Fibroblast of skin of abdomen (primary cell): ENCODE measurements at places on chromosomes 3 and 15.
A peak's percentile ranks its signal among the peaks of the same experiment; 100 is the strongest.

DNA sequence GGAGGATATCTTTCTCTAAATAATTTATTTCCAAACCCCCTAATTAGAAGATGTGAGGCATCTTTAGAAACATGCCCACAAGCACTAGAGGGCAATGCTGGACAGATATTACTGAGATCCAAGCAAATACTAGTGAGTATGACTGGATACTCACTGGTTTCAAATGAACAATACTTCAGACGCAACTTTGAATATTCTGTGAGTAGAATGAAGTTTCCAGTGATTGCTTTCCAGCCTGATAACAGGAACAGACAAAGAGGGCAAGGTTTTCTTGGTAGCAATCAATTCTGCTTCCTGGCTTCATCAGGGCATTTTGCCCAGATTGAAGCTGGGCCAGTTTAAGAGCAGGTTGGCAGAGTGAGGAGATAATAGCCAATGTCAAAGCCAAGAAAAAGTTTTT, 442.6 kb upstream of the PDZRN3 start:
- peak; percentile 64 for DNase-seq

DNA sequence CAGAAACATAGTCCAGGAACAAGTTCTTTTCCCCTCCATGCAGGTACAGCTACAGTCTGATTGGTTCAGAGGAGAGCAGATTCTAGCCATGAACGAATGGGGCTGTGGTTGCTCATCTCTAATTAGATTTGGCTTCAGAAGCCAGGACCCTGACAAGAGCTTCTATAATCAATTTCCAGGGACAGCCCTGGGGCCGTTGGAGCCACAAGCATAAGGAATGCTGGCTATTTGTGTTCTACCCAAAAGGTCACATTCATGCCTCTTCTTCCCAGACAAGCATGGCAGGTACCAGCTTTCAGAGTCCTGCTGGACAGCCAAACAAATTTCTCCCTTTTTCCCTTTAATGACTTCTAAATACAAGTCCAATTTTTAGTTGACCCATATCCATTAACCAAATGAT, 215.5 kb upstream of the LRTM1 start:
- DNase-seq = no peak

DNA sequence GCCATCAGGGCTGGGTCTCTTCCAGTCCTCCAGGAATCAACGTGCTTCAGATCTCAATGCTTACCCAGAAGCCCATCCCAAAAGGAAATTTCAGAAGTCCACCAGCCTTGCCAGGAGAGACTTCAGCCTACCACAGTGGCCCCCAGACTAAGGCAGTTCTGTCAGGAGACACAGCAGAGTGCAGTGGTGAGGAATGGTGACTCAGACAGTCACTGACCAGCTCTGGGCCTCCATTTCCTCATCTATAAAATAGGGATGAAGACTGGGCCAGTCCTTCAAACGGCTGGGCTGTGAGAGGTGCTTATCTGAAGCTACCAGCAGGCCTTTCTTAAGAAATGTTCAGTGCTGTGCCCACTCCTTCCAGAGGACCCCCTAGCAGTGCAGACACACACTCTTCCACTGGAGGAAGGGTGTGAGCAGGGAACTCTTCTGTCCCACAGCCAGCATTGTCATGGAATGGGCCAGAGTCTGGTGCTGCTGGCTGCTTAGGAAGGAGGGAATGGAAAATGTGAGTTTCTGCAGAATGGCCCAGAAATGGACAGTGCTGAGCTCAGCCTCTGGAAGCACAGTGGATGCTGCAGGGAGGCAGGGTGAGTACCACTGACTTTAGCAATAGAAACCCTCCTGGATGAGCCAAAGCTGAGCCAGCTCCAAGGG, 41.6 kb upstream of the DUSP7 start:
- DNase-seq = no peak

DNA sequence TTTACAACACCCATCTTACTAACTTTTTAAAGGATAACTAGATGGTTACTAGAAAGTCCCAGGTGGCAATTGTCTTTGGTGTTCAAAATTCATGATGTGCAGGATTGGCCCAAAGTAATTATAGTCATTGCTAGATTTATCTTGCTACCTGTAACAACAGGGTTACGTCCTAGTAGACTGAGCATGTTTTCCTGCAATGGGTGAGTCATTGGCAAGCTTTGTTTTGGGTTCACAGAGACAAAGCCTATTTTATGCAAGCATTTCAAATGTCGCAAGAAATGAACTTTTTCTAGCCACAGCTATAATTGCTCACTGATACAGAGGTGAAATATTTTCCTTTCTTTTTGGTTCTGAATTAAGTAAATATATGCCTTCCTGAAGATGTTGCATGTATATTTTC, 267.6 kb downstream of the AGBL1 start:
- DNase-seq = no peak

- no peak for DNase-seq
Observed at GRCh38 chr3:136856665-136857064, 5.3 kb upstream of the NCK1 start.

DNA sequence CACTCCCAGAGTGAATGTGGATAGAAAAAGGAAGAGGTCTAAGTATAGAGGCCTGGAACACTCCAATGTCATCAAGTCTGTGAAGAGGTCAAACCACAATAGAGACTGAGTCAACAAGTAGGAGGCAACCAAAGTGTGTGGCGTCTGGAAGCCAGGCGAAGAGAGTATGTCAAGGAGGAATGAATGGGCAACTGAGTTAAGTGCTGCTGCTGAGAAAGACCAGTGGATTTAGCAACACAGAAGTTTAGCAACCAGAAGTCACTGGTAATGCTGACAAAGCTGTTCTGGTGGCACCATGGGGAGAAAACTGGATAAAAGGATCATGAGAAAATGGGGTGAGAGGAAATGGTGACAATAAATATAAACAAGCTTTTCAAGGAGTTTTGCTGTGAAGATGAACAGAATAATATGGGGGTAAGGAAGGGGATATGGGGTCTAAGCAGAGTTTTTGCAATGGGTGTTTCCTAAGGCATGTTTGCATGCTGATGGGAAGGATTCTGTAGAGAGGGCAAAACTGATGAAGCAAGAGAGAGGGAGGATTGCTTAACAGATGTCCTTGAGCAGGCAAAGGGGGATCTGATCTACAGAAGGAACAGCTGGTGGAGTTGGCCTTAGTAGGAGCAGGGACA, 38.4 kb downstream of the PCOLCE2 start:
- peak; percentile 86 for DNase-seq
